GDM1 (cell line): ENCODE measurements at places on chromosomes 4 and X.

DNA sequence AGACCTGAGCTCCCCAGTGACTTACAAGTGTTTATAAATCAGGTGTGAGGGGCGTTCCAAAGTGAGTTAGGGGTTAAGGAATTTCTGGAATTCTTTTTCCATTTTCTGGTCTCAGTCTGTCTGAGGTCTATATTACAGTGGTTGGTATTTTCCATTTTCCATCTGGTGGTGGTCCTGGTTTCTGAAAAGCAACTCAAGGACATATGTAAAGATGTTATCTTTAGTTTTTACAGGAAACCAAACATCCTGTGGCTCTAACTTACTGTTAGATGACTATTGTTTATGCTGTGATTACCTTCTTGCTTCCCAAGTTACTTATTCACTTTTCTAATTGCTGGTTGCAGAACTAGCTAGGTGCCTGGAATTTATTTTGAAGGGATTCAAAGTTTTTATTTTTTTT, 53.5 kb upstream of the IL21 start:
- DNase-seq, result no peak

DNA sequence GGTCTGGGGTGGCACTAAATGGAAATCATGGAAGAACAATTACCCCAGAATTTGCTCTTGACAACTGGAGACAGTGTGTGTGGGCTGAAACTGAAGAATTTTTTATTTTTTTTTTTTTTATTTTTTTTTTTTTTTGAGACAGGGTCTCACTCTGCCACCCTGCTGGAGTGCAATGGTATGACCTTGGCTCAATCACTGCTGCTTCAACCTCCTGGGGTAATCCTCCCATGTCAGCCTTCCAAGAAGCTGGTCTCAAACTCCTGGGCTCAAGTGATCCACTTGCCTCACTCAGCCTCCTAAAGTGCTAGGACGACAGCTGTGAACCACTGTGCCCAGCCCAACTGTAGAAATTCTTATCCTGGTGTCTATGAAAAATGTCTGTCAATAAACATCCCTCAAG, 127.9 kb upstream of the MAP3K15 start:
- DNase-seq, result no peak

DNA sequence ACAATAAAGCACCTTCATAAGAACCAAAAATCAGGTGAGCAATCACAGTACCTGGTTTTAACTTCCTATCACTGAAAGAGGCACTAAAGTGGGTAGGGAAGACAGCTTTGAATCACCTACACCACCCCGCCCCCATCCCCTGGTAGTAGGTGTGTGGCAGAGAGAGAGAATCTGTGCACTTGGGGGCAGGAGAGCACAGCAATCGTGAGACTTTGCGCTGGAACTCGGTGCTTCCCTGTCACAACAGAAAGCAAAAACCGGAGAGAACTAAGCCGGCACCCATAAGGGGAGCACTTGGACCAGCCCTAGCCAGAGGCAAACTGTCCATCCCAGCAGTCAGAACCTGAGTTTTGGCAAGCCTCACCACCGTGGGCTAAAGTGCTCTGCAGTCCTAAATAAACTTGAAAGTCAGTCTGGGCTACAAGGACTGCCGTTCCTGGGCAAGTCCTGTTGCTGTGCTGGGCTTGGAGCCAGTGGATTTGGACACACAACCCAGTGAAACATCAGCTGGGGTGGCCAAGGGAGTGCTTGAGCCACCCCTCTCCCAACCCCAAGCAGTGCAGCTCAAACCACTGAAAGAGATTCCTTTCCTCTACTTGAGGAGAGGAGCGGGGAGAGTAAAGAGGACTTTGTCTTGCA, 32.1 kb downstream of the NDUFB11 start:
- DNase-seq, result no peak

- no peak for DNase-seq
These were observed 145.7 kb downstream of the AMMECR1 start for GRCh38 chrX:110172215-110172614.
